ENCODE measurements at places on chromosomes 16 and 17. TPM values are rescaled to one million over a fixed set of nuclear protein-coding genes. Genes with fewer than 3 reads are reported as not detected.

EPN3 gene
- total RNA-seq = 0.23 TPM

NACA2 gene
- total RNA-seq = not detected

NETO2 gene
- 89.8 TPM for total RNA-seq

NKIRAS2 gene
- 47.8 TPM for total RNA-seq

NRN1L gene
- not detected for total RNA-seq

KRTAP1-5 gene
- total RNA-seq = not detected

SNX20 gene
- not detected for total RNA-seq

KRTAP9-2 gene
- total RNA-seq = not detected

IRF8 gene
- total RNA-seq = 0.49 TPM

ADAP2 gene
- 2.5 TPM for total RNA-seq

KRT39 gene
- total RNA-seq = not detected

TRPV3 gene
- 0.34 TPM for total RNA-seq

JUP gene
- 96.1 TPM for total RNA-seq

OTOP3 gene
- total RNA-seq = not detected

FASN gene
- total RNA-seq = 131 TPM

HOXB4 gene
- 0.12 TPM for total RNA-seq

RPH3AL gene
- 23.3 TPM for total RNA-seq

KPNA2 gene
- 493 TPM for total RNA-seq

TMEM114 gene
- not detected for total RNA-seq

PGS1 gene
- total RNA-seq = 20.0 TPM

ABCC11 gene
- total RNA-seq = 0.20 TPM

GPR139 gene
- not detected for total RNA-seq

TP53TG3 gene
- total RNA-seq = 0.45 TPM

INCA1 gene
- 1.5 TPM for total RNA-seq

XAF1 gene
- total RNA-seq = 0.24 TPM

OR1D2 gene
- not detected for total RNA-seq

ARL5C gene
- total RNA-seq = not detected

DPEP3 gene
- not detected for total RNA-seq

NPIPB13 gene
- total RNA-seq = 0.81 TPM

SDK2 gene
- total RNA-seq = 0.33 TPM

NPIPA3 gene
- total RNA-seq = 0.91 TPM

EVPL gene
- 17.7 TPM for total RNA-seq

SHISA6 gene
- total RNA-seq = not detected

C16orf96 gene
- not detected for total RNA-seq

TRIM72 gene
- 0.02 TPM for total RNA-seq

SMCR8 gene
- total RNA-seq = 16.2 TPM

SLC9A5 gene
- total RNA-seq = 1.6 TPM

CCT6B gene
- 0.37 TPM for total RNA-seq

IFI35 gene
- total RNA-seq = 15.7 TPM

CDC6 gene
- total RNA-seq = 58.6 TPM

MYH3 gene
- 1.4 TPM for total RNA-seq

C1QL1 gene
- total RNA-seq = 33.0 TPM

TP53TG3D gene
- 1.00 TPM for total RNA-seq

CDH8 gene
- 0.28 TPM for total RNA-seq

MPV17L gene
- 4.9 TPM for total RNA-seq

GDPD3 gene
- 1.4 TPM for total RNA-seq

DPEP2 gene
- total RNA-seq = not detected

ARHGDIG gene
- 2.9 TPM for total RNA-seq

NPIPB9 gene
- 2.7 TPM for total RNA-seq

CD300LG gene
- total RNA-seq = not detected

NLRC5 gene
- 4.6 TPM for total RNA-seq

KRTAP4-6 gene
- not detected for total RNA-seq

DNAI2 gene
- total RNA-seq = not detected

KRT40 gene
- total RNA-seq = not detected

GPR179 gene
- total RNA-seq = 0.05 TPM

C16orf74 gene
- total RNA-seq = 17.1 TPM
